Coronary artery (tissue), 2 donors: ENCODE measurements at places on chromosomes 6 and 20.

DNA sequence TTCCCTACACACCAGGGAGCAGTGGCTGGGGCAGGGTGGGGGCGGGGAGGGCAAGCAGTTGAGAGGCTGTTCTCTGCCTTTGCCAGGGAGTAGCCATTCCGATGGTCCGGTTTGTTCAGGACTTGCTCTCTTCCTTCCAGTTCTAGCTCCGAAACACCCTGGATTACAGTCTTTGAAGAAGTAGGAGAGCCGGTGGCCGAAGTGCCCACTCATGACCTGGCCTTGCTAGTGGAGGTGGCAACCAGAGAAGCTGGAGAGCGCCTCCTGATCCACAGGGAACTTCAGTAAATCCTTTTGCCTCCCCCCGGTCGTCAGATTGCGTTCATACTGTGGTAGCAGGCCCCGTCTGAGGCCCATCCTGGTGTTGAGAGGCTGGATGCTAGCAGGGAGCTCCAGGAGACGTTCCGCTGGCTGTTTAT lies 92.8 kb downstream of the ARID1B start:
- DNase-seq: no peak

DNA sequence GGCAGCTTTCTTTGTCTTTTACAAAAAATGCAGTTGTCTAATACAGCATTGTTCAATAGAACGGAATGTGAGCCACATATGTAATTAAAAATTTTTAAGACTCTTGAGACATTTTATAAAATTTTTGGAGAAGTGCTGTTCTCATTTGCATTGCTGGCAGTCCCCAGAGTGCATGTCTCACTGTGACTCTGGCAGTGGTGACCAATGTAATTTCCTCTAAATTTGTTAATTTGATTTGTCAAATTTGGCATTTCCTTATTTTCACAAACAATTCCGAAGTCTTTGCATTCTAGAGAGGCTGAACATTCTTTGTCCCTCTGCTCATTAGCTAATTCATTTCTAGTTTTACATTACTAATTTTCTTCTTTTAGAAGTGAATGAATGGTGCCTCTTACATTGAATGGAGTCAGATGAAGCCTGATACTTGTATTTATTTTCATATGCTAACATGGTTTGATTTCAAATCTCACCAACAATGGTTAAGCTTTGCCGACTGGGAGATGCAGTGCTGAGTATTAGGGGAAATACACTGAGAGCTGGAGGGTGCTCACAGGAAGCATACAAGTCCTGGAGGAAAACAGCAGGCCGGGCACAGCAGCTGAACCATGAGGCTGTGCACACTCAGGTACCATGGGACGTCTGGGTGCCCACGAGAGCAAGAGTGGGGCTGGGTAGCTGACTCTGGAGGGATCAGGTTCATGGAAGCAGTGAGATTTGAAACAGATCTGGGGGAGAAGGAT lies 68.5 kb upstream of the ARMC2 start:
- DNase-seq: no peak

DNA sequence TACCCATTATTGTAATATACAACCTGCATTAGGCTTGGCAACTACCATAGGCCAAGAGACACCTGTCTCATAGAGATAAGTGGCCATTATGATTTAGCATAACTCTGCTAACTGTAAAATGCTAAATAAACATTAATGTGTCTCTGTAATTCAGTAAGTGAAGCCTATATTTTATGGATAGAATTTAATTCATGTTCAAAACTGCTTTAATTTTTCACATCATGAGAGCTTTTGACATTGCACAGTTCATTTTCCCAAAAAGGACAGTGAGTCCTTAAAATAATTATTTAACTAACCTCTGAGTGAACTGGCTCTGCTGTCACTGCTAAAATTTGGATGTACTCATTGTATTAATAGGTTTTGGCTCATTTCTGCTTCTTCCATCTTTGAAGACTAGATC lies 41.4 kb upstream of the TMX4 start:
- no peak for DNase-seq

DNA sequence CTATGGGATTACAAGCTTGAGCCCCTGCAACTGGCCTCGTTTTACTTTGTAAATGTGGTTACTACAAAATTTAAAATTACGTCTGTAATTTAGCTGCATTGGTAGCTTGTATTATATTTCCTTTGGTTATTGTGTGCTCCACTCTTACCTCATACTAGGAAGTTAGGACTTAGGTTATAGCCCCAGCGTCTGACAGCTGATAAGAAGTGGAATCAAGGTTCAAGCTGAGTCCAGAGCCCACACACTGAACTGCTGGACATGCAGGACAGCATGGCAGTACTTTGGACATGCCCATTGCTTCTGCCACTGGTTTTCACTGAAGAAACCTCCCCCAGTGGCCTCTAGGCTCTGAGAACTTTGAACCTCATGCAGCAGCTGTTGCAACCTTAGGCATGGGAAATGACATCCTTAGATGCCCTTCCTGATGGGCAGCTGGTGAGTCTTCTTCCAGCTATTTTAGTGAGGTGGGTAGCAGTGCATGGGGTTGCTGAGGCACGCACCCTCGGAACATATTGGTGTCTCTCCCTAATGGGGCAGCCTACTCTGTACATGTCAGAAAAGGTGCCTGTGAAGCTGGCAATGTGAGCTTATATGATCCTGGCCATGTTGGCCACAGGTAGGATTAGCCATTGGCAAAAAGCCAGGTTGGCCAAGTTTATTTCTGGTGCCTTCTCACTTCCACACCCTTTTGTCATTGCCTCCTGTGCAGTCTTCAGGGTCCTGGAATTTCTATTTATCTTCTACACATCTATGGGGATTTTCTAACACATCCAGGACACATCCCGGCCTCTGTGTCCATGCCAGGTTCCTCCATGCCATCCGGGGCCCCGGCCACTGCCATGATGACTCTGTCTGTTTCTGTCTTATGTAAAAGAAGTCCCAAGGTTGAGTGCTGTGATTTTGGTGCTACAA lies 85.3 kb downstream of the CDS2 start:
- DNase-seq: no peak

GRCh38 chr20:19589787-19590362 lies 168.2 kb upstream of the RIN2 start:
- DNase-seq: no peak

GRCh38 chr20:53652090-53652858 lies 58.6 kb upstream of the ZNF217 start:
- DNase-seq: no peak

DNA sequence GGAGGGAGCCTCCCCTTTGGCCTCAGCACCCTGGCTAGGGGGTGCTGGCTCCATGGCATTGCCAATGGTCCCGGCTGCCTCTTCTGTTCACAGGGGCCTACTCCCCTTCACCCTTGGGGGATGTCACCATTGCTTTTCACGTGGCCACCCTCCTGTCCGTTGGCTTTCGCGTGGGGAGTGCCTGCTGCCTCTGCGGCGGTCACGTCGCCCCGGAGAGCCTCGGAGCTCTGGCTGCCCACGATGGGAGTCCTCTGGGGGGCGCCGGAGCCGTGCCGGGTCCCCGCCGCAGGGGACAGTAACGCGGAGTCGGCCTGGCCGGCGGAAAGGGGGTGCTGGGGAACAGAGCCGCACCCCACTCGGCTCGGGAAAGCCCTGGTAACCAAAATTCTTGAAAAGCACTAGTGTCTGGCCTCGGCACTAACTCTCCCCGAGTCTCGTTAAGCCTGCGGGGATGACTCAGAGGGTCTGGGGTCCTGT lies 661 bp upstream of the HEBP2 start:
- DNase-seq: no peak

DNA sequence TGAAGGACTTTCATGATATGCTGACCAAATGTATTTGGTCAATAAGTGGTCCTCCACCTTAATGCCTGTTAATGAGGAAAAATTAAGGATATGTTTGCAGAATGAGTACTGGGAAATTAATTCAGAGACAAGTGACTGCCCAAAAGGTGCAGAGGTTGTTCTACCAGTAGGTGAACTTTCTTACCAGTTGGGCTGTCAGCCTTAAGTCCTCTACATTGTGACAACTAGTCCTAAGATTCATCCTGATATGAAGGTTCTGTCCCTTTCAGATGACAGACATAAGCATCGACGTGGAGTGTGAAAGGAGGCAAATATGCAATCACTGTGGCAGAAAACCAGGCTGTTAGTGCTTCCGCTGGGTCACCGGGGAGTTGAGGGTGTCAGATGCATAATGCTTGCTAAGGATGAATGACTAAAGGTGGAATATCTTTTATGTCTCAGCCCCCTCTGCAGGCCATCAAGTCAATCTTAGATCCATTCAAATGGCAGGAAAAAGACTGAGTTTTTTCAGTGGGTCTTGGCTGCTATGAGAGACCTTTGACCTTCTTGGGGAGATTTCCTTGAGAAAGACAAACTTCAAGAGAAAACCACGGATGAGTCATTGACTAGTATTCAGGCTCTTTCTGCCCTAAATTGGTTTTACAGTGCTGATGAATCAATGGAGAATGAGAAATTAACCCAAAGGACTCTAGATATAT lies 226.0 kb downstream of the TPBG start:
- no peak for DNase-seq

DNA sequence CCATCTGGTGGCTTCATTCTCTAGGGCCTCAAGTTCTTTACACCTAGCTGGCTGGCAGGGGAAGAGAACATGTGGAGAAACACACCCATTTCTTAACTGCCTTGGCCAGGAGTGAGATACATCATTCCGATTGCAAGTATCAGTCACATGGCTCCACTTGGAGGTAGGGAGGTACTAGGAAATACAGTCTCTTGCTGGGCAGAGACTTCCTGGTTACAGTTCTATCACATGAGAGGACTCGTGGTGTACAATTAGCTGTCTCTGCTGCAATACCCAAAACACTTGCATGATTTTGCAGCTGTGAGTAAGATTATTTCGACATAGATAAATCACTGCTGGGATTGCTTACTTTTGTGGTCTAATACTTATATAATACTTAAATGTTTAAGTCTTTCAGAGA lies 51.1 kb downstream of the GTF2H5 start:
- DNase-seq: no peak

GRCh38 chr6:37582306-37582705 lies 82.6 kb upstream of the CCDC167 start:
- DNase-seq: no peak

DNA sequence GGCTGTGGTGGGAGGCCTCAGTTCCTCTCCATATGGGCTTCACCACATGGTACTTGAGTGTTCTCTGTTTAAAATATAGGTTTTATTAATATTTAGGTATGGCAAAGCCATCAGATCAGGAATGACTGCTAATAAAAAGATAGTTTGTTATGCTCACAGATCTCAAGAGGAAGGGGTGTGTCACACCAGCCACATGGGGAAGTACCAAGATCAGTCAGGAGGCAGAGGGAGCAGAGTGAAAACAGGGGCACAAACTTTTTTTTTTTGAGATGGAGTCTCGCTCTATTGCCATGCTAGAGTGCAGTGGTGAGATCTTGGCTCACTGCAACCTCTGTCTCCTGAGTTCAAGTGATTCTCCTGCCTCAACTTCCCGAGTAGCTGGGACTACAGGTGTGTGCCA lies 92.1 kb upstream of the GCM1 start:
- DNase-seq: no peak

DNA sequence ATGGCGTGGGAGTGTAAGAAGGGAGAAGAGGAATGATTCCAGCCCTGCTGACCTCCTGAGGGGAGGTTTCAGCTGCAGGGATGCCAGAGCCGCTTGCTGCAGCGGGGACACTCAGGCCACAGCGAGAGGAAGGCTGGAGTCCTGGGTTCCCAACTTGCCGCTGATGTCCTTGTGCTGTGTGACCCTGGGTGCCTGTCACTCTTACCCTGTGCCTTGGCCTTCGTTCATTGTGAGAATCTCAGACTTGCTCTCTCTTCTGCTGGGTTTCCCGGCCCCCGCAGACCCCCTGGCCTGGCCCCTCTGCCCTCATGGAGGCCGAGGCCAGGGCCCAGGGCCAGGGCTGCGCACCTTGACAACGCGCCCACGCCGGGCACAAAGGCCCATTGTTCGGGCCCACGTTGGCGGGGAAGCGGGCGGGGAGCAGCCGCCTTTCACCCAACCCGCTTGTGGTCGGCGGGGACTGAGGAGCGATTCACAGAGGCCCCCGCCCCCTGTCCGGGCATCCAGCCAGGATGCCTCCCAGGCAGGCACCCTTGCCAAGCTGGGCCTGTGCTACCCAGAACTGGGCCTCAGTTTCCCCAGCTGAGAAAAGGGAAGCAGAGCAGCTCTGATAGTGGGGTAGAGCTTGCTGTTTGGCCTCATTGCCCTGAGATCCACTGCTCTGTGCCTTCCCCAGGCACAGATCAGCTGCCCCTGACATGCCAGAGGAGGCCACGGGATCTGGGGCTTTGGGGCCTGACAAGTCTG lies 52.4 kb downstream of the CEBPB start:
- DNase-seq: no peak

- peak; percentile 21 for DNase-seq
Measured at GRCh38 chr6:41232667-41233066, 4.5 kb downstream of the TREML4 start.

DNA sequence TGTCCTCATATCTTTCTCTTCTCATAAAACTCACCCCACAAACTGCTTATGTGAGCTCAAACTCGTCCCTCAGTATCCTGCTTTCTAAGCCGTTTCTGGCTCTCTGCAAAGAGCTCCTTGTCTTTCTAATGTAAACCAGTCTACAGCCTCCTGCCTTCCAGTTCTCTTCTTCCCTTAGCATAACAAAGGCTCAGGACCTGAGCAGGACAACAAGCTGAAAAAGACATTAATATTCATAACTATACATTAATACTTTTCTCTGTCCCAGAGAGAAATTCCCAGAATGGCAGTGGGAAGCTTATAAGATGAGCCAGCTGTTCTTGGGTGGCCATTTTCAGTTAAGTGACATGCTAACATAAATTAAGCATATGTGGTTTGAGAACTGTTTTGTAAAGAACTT lies 207.0 kb upstream of the TCF21 start:
- DNase-seq: no peak

GRCh38 chr6:106072501-106073090 lies 13.5 kb upstream of the PRDM1 start:
- no peak for DNase-seq

GRCh38 chr6:118667988-118668387 lies 16.6 kb upstream of the CEP85L start:
- DNase-seq: no peak

DNA sequence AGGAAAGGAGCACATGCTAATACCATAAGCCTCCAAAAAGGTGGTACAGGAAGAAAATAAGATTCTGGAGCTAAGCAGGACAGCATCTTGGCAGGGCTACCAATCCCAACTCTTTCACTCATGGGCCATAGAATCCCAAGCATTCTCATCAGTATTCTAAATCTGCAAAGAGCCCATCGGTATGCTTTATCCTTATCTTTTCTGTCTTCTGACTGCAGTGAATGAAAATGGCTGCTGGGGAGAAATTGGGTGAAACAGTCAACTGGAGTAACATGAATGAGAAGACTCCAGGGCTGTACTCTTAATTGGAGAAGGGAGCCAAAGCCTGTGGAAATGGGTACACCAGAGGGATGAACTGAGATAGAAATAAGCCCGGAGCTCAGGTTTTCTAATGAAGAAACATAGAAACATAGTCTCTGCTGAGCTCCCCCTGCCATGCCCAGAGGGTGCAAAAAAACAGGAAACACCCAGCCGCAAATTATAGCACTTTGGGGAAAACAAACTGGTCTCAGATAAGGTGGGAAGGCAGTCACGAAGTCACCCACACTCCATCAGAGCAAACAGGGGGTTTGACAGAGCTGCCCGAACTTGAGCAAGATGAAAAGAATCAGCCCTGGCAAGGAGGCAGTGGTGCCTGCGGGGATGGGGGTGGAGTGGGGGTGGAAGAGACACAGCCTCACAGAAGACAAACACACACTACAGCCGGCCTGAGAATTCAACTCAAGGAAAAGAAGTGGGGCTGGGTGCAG lies 35.4 kb upstream of the E2F3 start:
- no peak for DNase-seq

- peak; percentile 83 for DNase-seq
Measured at GRCh38 chr20:2172305-2173175, 70.9 kb downstream of the STK35 start.

GRCh38 chr6:88760091-88760490 lies 203.3 kb downstream of the RNGTT start:
- DNase-seq: no peak
